ENCODE measurements at places on chromosomes 13 and 19.

DNA sequence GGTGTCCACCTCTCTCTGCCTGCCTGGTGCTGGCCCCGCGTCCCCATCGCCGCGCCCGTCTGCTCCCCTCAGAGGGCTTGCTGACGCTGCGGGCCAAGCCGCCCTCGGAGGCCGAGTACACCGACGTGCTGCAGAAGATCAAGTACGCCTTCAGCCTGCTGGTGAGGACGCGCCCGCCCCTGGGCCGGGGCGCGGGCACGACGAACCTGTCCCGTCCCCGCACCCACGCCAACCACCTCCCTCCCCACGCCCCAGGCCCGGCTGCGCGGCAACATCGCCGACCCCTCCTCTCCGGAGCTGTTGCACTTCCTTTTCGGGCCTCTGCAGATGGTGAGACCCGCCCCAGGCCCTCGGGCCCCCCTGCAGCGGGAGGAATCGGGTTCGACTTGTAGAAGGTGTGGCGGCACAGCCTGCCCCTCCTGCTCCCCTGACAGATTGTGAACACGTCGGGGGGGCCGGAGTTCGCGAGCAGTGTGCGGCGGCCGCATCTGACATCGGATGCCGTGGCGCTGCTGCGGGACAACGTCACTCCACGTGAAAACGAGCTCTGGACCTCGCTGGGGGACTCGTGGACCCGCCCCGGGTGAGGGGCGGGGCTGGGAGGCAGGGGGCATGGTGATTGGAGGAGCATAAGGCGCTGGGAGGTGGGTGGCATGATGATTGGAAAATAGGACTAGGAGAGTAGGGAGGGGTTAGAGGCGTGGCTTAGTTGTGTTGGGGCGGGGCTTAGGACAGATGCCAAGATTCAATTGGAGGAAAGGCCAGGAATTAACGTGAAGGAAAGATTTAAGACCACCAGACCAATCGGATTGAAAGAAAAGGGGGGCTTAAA is 6.6 kb downstream of the EPS8L1 start:
- DNase-seq, result no peak

GRCh38 chr13:113232208-113233003 is 23.0 kb downstream of the CUL4A start:
- no peak for DNase-seq

DNA sequence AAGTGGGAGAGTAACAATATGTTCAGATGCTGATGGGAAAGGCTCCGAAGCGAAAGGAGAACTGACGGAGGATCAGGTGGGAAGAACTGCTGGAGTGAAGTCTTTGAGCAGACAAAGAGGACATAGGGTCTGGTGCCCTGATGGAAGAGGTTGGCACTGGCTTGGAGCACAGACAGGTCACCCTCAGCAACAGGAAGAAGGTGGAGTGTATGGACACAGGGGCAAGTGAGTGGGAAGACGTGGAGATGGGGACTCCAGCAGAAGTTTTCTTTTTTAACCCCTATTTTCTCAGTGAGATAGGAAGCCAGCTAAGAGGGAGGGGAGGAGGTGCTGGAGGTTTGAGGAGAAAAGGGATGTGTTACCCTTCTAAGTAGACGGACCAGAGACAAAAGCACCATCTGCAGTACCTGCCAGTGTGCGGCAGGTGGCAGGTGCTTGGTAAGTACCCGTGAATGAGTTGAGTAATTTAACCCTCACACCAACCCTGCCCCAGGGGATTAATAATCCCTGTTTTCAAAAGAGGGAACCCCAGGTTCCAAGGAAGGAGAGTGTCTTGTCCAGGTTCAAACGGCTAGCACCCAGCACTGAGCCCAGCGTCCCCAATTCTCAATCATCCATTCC is 11.2 kb downstream of the HAS1 start:
- no peak for DNase-seq

DNA sequence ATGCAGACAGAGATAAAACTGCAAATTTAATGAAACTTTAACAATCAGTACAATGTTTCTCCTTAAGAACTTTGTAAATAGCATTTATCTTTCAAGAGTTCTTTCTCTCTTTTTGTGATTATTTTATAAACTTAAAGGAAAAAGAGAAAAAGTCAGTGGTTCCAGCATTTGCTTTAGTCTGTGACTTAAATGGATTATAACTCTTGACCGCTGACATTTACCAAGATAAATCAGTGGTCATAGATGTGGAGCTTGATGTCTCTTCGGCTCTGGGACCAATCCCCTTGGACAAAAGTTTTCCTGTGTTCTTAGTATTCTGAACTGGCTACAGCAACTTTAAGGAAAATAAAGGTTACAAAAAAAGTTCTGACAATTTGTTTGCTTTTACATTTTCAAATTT is 162.6 kb downstream of the TM9SF2 start:
- DNase-seq, result no peak

GRCh38 chr13:98816406-98816805 is 63.9 kb upstream of the SLC15A1 start:
- no peak for DNase-seq
